ENCODE measurements at places on chromosomes 2 and 18. TPM values are rescaled to one million over a fixed set of nuclear protein-coding genes. Genes with fewer than 3 reads are reported as not detected.

GRCh38 chr2:79100285-79100684 is 12.5 kb upstream of the REG1B start:
- DNase-seq: no peak

- no peak for DNase-seq
These were observed 5.7 kb downstream of the GPR35 start for GRCh38 chr2:240630771-240631547.

- no peak for DNase-seq
These were observed 143.5 kb upstream of the ALPP start for GRCh38 chr2:232234922-232235615.

GRCh38 chr2:213425618-213426017 is 141.4 kb downstream of the SPAG16 start:
- DNase-seq: no peak

DNA sequence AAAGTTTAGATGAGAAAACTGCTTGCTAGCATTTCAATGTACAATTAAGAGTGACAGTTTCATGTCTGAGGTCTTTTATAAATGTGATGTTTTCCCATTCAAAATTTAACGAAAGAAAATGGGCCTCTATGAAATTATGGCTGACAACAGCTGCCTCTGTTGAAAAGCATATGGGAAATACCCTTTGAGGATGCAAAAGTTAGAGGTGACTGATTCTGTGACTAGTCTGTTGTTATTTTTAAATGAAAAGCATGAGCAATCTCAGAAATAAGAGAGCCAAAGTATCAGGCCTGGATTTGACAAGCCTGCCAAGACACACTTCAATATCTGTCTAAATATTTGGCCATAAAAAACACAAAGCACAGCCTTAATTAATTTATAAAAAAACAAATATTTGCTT is 580.8 kb downstream of the ERBB4 start:
- DNase-seq: no peak

GRCh38 chr2:189177251-189177840 is 2.2 kb downstream of the COL5A2 start:
- no peak for DNase-seq

- peak; percentile 18 for DNase-seq
These were observed at the start of gene SLC9A4 for GRCh38 chr2:102473020-102473419. Gene SLC9A4, plus strand, starts transcription at chr2:102473226. Its CDS starts 534 bp downstream, at chr2:102473760.

DNA sequence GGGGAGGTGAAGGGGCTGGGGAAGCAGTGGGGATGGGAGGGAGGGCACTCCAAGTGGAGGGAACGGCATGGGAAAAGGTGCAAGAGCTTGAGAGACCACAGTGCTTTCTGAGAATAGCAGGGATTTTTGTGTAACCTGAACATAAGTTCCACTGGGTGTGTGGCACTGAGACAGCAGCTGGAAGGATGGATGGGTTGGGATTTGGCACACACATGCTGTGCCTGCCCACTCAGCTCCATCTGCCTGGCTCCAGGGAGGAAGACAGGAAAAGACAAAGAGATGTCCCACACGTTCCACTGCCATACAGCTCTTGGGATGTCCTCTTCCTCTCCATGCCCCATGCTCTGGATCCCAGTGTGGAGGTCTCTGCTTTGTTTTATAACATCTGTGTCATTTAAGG is 114.1 kb upstream of the TEX51 start:
- no peak for DNase-seq

DNA sequence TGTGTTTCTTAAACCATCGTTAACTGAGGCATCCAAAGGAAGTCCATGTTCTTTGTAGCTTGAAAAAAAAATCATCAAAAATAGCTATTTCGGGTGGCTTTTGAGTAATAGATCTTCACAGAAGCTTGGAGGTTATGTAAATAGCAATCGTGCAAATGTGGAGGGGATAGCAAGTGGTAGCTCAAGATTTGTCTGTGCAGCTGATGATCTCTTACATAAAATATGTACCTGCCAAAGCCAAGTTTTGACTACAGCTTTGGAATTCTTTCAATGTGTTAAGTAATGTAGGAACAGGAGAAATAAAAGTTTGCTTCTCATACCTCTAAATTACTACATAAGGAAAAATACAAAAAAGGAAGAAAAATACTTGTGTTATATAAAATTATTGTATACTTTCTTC is 1432.0 kb downstream of the DPP10 start:
- no peak for DNase-seq

GRCh38 chr2:164335128-164335527 is 286.2 kb downstream of the GRB14 start:
- no peak for DNase-seq

DNA sequence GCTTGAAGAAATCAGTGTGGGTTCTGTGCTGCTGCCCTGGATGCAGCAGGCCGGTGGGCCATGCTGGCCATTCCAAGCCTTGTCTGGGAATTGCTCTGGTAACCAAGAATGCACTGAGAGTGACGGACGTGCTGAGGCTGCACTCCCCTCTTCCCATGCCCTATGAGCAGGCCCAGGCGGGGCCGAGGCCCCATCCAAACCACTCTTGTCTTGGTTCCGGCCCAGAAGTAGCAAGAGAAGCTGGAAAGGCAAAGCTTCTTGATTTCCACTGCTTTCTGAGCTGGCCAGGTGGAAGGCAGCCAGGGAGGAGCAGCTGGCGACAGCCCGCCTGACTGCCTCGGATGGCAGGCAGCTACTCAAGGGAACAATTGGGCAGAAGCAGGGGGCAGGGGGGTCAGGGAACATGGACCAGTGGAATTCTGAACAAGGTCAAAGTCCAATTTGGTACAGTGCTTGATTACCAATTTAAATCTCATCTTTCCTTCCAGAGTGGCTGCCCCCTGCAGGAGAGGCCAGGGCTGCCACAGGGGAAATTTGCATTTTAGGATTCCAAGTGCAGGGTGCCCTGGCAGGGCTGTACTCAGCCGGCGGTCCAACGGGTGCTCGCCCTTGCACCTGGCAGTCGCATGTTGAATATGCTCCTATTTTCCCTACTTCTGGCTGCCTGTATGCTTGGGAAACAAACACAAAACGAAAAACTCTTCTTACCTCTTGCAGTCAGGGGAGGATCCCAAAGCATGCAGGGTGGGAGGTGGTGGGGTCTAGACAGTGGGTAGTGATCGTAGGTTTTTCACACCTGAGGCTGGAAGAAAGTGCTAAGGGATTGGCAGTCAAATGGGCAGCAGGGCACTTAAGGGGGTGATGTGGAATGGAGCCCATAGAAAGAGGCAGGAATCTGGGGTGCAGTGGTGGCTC is 67.3 kb downstream of the LIPG start:
- no peak for DNase-seq

- no peak for DNase-seq
These were observed 230.4 kb upstream of the AGAP1 start for GRCh38 chr2:235263205-235264120.

GRCh38 chr2:106095478-106096298 is 98.4 kb downstream of the UXS1 start:
- DNase-seq: no peak

DNA sequence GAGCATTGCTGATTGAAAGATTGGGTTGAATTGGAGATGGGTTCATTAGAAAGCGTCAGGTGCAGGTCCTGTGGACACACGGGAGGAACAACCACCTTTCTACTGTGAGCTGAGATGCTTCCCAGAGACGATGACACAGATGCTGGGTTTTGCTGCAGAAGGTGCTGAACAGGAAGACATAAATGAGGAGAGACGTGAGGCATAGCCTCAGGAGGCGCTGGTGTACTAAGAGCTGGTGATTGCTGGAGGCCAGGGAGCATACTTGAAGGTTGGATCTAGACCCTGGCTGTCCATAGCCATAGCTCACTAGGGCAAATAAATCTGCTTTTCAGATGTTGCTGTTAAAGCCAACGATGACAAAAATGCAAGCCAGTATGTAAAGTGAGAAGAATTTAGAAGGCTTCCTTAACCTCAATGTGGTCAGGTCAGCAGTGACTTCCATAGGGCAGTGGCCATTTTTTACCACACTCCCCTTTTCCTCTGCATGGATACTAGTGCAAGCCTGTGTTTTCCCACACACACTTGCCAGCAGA is 153.7 kb downstream of the SOX11 start:
- no peak for DNase-seq

DNA sequence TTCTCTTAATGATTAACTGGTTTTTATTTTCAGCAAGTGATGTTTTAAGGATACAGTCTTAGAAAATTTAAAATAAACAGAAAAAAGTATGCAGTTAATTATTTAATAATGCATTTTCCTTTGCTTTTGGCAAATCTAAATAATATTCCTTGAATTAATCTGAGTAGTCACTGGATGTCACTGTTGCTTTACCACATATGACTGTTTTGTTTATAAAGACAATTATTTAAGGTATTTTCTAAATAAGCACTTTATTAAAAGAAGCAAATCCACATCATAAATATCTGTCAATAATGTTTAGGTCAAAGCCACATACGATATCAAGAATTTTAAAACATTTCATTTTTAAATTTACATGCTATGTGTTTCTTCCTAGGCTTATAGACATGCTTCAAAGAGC is 40.6 kb upstream of the TFPI start:
- DNase-seq: no peak

GRCh38 chr18:49610022-49610445 is 48.2 kb downstream of the LIPG start:
- DNase-seq: no peak

DNA sequence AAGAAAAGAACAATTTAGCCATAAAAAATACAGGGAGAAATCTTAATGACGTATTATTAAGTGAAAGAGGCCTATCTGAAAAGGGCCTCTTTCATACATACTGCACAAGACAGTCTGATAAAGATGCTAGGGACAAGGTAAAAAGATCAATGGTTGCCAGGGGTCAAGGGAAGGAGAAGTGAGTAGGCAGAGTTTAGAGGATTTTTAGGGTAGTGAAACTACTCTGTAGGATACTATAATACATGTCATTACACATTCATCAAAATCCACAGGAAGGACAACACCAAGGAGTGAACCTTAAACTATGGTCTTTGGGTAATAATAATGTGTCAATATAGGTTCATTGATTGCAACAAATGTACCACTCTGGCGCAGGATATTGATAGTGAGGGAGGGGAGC is 289.3 kb downstream of the FSIP2 start:
- no peak for DNase-seq

DNA sequence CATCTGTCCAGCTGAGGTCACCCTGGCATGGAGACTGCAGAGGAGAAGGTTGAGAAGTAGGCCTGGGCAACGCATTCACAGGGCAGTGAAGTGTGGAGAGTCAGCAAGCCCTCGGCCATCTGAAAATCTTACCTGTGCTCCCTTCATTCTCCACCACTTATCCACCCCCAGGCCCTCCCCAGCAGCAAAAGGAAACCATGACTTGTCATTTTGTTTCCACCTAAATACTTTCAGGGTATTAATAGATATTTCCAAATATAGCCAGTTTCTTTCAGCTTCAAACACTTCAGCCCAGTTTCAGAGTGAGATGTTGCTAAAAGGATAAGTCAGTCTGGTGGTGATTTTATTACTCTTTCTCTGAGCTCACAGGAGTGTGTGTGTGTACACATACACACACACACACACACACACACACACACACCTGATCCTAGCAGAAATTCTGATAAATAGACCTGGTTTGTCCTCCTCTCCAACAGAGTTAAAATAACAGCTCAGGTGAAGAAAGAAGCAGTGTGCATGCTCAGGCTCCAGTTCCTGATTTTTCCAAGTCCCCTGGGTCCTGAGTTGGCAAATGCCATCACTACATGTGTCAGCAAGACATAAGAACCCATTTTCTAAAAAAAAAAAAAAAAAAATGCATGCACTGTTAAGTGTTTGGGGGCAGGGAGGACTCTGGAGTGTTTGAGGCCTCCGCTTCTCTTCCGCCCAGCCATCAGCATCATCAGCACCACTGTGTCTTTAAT is 82.8 kb downstream of the LOXHD1 start:
- no peak for DNase-seq

DNA sequence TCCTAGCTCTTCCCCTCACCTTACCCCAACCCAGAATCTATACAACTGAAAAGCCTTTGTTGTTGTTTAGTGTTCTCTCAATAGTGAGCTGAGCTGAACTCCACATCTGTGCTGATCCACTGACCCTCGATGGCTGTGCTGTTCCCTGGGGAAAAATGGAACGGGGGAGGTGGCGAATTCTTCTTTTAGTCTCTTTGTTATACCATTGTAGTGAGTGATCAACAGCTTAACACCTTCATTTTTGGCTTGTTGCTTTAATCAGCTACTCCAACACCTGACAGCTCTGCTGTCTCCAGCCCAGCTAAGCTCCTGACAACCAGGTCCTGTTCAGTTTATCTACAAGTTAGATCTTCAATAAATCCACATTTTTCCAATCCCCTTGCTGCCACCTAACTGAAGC is 25.7 kb downstream of the PLA2R1 start:
- DNase-seq: no peak

GRCh38 chr18:47605093-47605492 is 325.4 kb downstream of the SMAD2 start:
- no peak for DNase-seq

GRCh38 chr2:149224543-149224942 is 105.8 kb upstream of the LYPD6 start:
- DNase-seq: no peak

DNA sequence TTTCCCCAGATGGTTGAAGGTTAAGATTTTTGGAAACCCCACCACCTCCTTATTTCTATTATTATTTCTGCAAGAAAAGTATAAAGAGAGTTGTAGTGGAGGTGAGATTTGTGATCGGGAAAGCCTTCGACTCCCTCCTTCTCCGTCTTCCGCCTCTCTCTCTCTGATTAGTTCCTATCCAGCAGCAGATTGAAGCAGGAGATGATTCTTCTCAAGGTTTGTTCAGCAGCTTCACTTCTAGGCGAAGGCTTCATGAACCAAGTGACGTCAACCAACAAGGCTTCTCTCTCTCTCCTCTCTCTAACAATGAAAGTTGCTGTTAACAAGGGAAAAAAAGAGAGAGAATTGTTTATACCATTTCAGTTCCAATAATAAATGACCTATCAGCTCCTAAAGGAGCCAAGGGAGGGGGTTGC is at the start of gene BAZ2B:
Gene BAZ2B (minus strand): TSS at position 263 of the 416 bp plus-strand sequence. CDS start 137,829 bp downstream, outside the sequence.
- peak; percentile 86 for DNase-seq

GRCh38 chr18:34978533-34978893 is 62.7 kb upstream of the MAPRE2 start:
- no peak for DNase-seq

- no peak for DNase-seq
These were observed 249.1 kb downstream of the PHLPP1 start for GRCh38 chr18:62964432-62964831.

ANKRD53 gene
- 0.13 TPM for total RNA-seq

LYG1 gene
- 0.13 TPM for total RNA-seq

STK11IP gene
- 11.4 TPM for total RNA-seq

WDSUB1 gene
- 7.1 TPM for total RNA-seq

NAGK gene
- total RNA-seq: 51.0 TPM

ZNF512 gene
- 11.9 TPM for total RNA-seq

EPHA4 gene
- total RNA-seq: 2.2 TPM

ARHGAP15 gene
- total RNA-seq: under 0.01 TPM

ALLC gene
- total RNA-seq: not detected

SKA1 gene
- 2.9 TPM for total RNA-seq

EML6 gene
- total RNA-seq: 0.77 TPM

MC5R gene
- total RNA-seq: not detected

RAB17 gene
- total RNA-seq: 12.3 TPM

TRMT61B gene
- 9.4 TPM for total RNA-seq

REG3G gene
- total RNA-seq: not detected

NEB gene
- total RNA-seq: 0.63 TPM

LIPG gene
- total RNA-seq: 1.3 TPM

CTAGE1 gene
- total RNA-seq: not detected

DNAJC5G gene
- 1.0 TPM for total RNA-seq

RFX8 gene
- 0.13 TPM for total RNA-seq
